Right forelimb (tissue), 1 donor: ENCODE measurements at places on chromosomes 12 and 14.

DNA sequence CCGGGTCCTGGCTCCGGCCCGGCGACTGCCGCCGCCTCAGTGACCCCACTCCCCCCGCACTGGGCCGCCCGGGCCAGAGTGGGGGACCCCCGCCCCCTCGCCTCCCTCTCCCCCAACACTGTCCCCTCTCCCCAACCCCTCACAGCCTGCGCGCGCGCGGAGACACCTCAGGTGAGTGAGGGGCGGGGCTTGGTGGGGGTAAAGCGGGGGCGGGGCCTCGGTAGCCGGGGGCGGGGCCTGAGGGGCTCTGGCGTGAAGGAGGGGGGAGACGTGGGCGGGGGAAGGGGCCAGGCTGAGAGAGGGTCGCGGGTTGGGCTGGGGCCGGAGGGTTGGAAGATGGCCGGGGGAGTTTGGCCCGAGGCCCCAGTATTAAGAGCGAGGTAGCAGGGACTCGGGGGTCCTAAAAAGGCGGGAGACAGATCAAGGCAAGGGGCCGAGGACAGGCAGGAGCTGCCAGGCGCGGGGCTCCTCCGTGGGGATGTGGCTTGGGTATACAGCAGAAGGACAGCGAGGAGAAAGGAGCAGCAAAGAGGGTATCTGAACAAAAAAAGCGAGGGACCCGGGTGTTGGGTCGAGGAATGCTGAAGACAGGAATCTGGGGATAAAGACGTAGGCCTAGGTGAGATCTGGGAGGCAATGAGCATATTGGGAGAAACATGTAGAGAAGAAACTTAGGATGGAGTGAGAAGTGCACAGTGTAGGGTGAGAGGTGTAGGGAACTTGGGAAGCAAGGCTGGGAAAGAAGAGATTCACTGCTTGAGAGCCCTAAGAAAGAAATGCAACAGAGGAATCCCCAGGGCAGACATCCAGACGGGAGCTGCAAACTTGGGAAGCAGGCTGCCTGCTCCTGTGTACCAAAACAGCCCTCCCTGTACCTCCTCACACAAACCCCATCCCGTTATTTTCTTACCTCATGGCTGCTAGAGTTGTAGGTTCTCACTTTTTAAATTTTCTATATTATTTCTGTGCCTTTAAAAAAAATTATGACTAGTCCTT, 10.8 kb downstream of the SUOX start:
- DNase-seq: peak; percentile 84

GRCh38 chr12:79983986-79984620, 49.2 kb upstream of the PPP1R12A start:
- no peak for DNase-seq

DNA sequence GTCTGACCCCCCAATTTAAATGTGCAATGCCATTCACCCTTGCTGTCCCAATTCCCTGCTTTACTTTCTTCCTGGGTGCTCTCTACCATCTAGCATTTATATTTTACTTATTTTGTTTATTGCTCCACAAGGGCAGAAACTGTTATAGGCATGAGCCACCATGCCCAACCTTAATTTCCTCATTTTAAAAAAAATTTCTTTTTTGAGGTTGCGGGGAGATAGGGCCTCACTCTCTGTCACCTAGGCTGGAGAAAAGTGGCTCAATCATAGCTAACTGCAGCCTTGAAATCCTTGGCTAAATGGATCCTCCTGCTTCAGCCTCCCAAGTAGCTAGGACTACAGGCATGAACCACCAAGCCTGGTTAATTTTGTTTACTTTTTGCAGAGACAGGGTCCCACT, 13.0 kb downstream of the HPD start:
- no peak for DNase-seq

GRCh38 chr12:109595321-109595902, 21.8 kb downstream of the MVK start:
- no peak for DNase-seq

GRCh38 chr12:121983536-121984210, 38.0 kb upstream of the BCL7A start:
- DNase-seq: no peak

DNA sequence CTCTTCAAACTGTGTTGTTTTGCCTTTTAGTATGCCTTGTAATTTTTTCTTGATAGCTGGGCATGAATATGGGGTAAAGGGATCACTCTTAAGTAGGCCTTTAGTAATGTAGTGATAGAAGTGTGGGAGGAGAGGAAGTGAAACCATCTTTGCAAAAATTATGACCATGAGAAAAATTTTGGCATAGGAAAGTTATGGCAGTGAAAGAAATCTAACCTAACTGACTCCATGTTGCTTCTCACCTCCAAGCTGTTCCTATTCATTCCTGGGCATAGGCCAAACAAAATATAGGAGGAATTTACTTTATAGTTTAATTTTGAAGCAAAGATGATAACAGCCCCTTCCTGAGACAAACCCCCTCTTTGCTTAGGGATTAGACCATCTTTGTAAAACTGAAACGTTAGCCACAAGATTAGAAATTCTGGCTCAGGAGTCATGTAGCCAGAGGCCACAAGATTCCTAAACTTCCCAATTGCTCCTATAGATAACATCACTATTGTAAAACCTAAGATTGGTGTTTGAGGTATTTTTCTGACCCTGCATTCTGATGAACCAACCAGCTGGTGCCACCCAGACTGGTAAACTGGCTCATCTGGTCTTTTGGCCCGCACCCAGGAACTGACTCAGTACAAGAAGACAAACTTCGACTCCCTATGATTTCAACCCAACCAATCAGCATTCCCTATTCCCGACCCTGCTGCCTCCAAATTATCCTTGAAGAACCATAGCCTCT, 45.8 kb downstream of the CRADD start:
- DNase-seq: no peak

- no peak for DNase-seq
These were observed 151.7 kb upstream of the FUT8 start for GRCh38 chr14:65260786-65261185.

- no peak for DNase-seq
These were observed 154.6 kb downstream of the SLC6A15 start for GRCh38 chr12:84757978-84758377.

- DNase-seq: no peak
These were observed 18.5 kb downstream of the DICER1 start for GRCh38 chr14:95138876-95139275.

DNA sequence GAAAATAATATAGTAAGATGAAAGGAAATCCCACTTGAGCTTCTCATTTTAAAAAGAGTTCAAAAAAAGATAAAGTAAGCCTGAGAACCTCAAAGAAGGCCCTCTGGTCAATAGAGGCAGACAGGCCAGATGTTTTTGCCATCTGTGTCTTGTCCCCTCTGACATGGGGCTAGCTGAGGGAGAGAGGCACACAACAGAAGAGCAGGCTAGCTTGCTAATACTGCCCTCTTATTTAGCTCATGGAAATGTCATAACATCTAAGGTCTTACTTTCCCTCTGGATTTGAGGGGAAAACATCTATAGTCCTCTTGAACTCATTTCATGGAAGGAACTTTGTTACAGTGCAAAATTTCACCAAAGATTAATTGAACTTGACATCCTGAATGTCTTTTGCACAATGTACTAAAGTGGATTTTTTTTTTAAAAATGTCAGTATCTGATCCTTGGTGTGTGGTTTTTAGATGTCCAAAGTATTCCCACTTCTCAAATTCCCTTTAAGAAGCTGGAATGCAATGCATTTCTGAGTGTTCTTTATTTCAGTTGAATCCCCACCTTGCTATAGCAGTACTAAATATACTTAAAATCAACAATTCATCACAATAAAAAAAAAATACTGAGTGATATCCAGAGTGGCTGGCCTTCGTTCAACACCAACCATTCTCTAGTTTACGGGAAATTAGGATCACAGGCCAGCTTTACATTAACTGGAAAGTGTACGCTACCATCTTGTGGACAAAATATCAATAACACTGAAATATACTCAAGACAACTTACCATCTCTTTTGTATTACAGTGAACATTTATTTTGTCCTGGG, 176.7 kb downstream of the PAH start:
- DNase-seq: no peak
